ENCODE measurements at places on chromosomes 2 and 18. TPM values are rescaled to one million over a fixed set of nuclear protein-coding genes. Genes with fewer than 3 reads are reported as not detected.

TAF1B gene
- total RNA-seq = 41.3 TPM

DNA sequence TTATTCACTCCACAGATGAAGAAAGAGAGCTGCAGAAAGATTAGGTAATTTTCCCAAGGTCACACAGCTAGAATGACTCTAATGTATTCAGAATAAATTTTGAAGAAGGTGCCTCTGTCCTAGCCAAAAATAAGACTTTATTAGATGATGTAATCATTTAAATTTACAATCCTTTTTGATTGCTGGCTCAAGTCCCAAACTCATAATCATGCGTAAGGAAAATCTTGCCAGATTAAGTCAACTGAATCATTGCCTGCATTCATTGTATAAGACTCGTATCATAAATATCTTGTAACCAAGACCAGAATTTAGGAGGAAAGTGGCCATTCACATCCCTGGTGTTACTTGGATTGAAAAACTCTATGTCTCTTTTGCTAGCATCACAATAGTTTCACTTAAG is 53.1 kb upstream of the STK39 start:
- no peak for DNase-seq

NYAP2 gene
- total RNA-seq = under 0.01 TPM

OR6B2 gene
- total RNA-seq = not detected

DNA sequence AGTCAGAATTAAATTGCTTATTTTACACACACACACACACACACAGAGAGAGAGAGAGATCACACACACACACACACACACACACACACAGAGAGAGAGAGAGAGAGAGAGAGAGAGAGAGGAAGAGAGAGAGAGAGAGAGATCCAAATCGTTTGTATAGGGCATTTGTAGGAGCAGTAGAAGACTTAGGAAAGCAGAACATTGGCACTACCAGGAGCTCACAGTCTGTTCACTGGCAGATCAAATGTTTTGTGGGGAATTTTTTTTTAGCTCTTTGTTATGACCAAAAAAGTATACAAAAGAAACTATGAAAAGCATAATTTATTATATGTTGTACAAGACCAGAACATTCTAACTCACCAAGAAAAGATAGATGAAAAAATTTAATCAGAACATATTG is 81.8 kb downstream of the MBD5 start:
- DNase-seq = no peak

GRCh38 chr2:64203131-64203857 is 59.1 kb upstream of the PELI1 start:
- peak; percentile 50 for DNase-seq

TMEM163 gene
- total RNA-seq = under 0.01 TPM

MBOAT2 gene
- 56.6 TPM for total RNA-seq

REG1A gene
- total RNA-seq = not detected

SOCS6 gene
- 38.7 TPM for total RNA-seq

DNA sequence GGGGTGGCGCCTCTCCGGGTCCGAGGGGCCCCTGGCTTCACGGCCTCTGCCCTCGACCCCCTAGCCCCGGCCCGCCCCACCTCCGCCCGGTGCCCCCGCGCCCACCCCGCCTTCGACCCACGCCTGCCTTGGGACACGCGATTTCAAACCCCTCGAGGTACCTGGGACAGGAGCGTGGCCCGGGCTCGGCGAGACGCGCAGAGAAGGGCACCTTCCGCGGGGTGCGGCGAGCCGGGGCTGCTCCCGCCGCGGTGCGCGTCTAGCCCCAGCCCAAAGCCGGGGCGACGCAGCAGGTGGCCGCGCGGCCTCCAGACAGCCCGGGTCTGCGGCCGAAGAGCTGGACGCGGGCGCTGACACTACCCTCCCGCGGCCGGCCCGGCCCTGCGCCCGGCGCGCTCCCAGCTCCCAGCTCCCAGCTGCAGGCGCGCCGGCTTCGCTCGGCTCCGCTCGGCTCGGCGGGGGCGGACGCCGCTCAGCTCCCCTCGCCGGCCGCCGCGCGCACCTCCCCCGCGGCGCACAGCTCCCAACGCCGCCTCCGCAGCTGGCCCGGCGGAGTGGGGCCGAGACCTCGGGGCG is at the start of gene CRACDL:
Gene CRACDL, minus strand, starts transcription at position 449 of the 576 bp plus-strand sequence. CDS start 89,425 bp downstream, outside the sequence.
- DNase-seq = peak; percentile 89

DPP4 gene
- total RNA-seq = 256 TPM

GRCh38 chr2:231710799-231711676 is 2.7 kb downstream of the PTMA start:
- DNase-seq = peak; percentile 90

- no peak for DNase-seq
Measured at GRCh38 chr2:14143435-14143834, 489.1 kb upstream of the LRATD1 start.

CCDC141 gene
- total RNA-seq = not detected

METTL21A gene
- 8.5 TPM for total RNA-seq

DNA sequence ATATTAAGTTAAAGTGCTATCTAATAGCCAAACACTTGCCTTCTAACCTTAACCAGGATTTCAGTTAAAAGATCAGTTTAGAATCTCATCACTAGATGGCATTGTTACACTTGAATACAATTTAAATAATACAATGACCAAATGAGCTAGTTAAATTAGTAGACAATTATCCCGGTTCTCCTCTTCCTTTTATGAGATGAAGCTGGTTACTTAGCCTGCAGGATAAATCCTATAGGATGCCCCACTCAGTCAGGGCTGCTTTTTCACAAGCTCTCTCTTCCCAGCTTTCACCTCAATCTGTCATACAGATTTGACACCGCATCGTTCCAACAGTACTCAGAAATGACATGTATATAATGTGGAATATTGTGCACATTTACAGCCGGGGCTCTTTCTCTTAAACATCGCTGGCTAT is 678.8 kb downstream of the KCNJ3 start:
- DNase-seq = no peak

- no peak for DNase-seq
Measured at GRCh38 chr2:119574108-119574815, 30.0 kb downstream of the CFAP221 start.
